ENCODE measurements at places on chromosomes 16 and 17. TPM values are rescaled to one million over a fixed set of nuclear protein-coding genes. Genes with fewer than 3 reads are reported as not detected.

TPSAB1 gene
- 1.7 TPM for polyA plus RNA-seq

MYL11 gene
- polyA plus RNA-seq = 5,624 TPM

CCL8 gene
- polyA plus RNA-seq = not detected

KDM6B gene
- polyA plus RNA-seq = 14.8 TPM

HYDIN gene
- not detected for polyA plus RNA-seq

DNA sequence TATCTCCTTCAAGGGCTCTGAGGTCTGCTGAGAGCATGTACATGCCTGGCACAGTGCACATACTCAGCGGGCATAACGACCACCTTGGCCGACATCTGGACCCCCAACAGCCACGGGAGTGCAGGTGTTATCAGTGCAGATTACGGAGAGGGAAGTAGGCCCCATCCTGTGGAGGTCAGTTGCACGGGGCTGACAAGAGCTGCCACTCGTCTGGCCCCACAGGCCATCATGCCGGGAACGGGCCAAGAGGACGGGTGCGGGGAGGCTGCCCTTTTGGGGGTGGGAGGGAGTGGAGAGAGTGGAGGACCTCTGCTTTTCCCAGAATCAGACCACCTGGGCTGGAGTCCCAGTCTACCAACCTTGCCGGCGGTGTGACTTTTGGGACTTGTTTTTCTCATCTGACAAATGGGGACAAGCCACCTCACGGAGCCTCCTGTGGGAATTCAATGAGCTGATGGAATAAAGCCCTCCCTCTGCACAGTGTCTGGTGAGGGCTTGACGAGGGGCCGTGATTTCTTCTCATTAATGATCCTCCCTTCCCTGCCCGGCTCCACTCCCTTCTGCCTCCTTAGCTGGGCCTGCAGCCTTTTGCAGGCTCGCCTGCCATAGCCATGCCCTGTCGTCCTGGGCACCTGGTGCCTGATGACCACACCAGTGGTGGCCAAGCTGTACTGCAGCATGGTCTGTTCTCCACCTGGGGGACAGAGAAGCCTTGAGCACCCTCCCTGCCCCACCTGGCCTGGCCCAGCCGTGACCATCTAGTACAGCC is 4.6 kb downstream of the PRSS33 start:
- DNase-seq = no peak

GRCh38 chr17:79414793-79415211 is 196.0 kb downstream of the RBFOX3 start:
- no peak for DNase-seq

GRCh38 chr16:88900662-88901052 is 34.2 kb upstream of the PABPN1L start:
- DNase-seq = no peak

GRCh38 chr17:74475189-74475588 is 8.8 kb downstream of the CD300A start:
- no peak for DNase-seq

DNA sequence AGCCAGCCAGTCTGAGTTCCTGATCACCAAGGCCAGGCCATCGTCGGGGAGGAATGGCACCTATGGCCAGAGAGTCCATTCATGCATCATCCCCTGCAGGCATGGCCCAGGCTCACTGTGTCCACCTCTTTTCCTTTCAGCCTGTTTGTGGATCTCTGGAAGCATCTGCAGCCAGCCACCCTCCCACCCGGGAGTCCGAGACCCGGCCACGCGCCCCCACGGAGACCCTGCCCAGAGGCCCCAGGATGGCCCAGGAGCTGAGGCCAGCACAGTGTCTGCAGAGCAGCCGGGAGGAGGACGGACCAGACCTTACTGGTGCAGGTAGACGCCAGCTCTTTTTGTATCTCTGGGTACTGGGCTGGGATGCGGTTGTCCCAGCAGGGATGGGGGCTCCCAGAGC is 245.1 kb upstream of the CIBAR2 start:
- DNase-seq = no peak

DNA sequence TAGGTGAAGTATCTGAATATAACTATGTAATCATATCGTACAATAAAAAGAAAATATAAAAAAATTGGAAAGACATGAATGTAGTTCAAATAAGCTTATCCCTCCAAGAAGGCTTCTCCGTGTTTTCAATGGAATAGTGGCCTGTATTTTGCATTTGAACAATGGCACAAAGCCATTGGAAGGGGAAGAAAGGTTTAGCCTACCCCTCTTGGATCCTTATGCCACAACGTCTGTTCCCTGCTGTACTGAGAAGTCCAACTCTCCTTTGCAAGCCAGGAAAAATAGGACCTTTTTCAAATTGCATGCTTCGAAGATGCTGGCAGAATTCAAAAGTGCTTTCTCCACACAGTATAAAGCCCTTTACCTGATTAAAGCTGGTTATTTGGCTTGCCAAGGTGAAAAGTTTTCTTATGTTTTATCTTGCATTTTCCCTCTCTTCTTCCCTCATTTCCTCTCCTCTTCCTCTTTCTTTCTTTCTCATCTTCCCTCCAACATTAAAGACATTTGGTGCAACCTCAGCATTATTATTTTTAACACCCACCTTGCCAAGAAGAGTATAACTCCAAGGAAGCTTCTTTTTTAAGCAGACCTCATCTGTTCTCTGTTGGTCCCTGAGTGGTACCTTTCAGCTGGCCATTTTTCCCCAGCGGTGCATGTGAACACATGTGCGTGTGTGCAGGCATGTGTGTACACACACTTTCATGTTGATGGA is 968.6 kb upstream of the RBFOX1 start:
- no peak for DNase-seq

DNA sequence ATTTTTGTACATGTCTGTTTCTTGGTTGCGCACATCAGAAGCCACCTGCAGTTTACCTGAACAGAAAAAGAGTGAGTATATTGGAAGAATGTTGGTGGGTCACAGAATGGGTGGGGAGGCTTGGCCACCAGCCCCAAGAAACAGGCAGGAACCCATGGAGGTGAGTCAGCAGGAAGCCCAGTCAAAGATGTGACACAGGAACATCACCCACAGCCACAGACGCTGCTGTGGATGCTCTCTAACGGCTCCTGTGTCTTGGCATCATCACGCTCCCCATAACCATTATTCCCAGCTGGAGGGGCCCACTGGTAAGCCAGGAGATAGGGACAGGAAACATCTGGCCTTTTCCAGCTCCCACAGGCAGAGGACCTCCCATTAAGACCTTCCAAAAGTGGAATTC is 94.0 kb upstream of the WSB1 start:
- no peak for DNase-seq

- DNase-seq = no peak
Observed at GRCh38 chr17:18008496-18009268, 30.3 kb downstream of the ATPAF2 start.

DNA sequence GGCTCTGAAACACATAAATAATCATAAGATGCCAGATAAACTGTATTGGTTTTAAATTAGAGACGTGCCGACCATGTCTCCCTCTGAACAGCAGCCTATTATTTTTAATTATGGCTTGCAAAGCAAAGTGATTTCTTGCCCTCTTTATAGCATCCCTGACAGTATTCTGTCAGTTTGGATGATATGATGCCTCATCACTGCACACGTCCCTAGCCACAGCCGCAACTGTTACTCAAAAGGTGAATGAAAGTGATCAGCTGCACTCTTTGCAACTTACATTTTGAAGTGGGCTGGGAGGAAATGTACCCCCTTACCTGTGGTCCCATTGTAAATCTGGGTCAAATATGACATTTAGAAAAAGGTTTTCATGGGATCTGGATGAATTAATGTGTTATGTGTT is 389.9 kb downstream of the MAF start:
- DNase-seq = no peak

- DNase-seq = no peak
Observed at GRCh38 chr17:73972901-73973300, 230.6 kb upstream of the RPL38 start.

- no peak for DNase-seq
Observed at GRCh38 chr17:43832168-43832975, 574 bp downstream of the MPP3 start.

- DNase-seq = no peak
Observed at GRCh38 chr16:85555719-85556455, 57.2 kb upstream of the GSE1 start.

All from muscle of arm (tissue), 14 donors.